ENCODE measurements at places on chromosomes 3 and 15.
A peak's percentile ranks its signal among the peaks of the same experiment; 100 is the strongest.

GRCh38 chr3:110327870-110328269 lies 743.7 kb upstream of the NECTIN3 start:
- peak; percentile 38 for DNase-seq

DNA sequence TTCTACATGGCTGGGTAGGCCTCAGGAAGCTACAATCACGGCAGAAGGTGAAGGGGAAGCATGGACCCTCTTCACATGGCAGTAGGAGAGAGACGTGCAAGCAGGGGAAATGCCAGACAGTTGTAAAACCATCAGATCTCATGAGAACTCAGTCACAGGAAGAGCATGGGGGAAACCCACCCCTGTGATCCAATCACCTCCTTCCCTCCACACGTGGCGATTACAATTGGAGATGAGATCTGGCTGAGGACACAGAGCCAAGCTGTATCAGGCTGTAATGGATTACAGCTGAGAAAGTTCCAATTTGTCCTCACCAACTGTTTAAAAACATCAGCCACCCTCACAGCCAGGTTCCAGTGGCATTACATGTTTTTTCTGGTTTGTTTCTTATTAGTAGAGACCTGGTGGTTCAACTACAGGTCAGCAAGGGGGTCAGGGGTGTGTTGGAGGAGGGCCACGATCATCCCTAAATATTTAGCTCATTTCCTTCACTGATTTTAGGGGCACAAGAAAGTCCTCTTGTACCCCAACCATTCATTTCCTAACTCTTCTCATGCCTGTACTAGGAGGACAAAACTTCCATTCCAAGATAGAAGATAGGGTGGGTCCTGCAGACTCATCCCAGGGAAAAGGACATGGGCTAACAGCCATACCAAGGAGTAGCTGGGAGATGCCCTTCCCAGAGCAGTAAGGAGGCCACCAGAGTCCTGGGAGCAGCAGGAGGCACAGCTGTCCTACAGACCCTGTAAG lies 54.4 kb downstream of the ANXA2 start:
- peak; percentile 55 for DNase-seq

DNA sequence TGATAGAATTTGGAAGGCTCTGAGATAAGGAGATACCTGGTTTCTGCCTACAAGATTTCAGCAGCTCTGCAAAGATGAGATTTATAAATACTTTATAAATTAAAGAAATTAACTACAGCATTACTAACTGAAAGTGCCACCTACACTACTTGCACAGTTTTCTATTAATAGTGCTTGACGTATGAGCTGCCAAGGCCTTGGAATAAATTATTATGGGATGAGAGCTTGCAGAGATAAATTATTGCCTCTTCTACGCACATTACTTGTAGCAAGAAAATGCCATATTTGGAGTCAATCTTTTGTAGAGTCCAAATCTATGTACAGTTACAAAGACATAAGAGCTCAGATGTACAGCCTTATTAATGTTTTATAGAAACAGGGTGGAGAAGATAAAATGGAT lies 89.1 kb downstream of the BCHE start:
- DNase-seq, result no peak

- DNase-seq, result no peak
These were observed 56.7 kb upstream of the HACD2 start for GRCh38 chr3:123641505-123641904.

GRCh38 chr15:72331021-72331420 lies 11.1 kb upstream of the CELF6 start:
- DNase-seq, result no peak

GRCh38 chr3:71625676-71626075 lies 42.1 kb upstream of the FOXP1 start:
- no peak for DNase-seq

GRCh38 chr3:183980403-183980802 lies 37.3 kb downstream of the ABCC5 start:
- peak; percentile 80 for DNase-seq

- DNase-seq, result no peak
These were observed 52.5 kb downstream of the ADCY5 start for GRCh38 chr3:123396171-123397049.

- DNase-seq, result no peak
These were observed 11.5 kb upstream of the RTP1 start for GRCh38 chr3:187185759-187186158.

DNA sequence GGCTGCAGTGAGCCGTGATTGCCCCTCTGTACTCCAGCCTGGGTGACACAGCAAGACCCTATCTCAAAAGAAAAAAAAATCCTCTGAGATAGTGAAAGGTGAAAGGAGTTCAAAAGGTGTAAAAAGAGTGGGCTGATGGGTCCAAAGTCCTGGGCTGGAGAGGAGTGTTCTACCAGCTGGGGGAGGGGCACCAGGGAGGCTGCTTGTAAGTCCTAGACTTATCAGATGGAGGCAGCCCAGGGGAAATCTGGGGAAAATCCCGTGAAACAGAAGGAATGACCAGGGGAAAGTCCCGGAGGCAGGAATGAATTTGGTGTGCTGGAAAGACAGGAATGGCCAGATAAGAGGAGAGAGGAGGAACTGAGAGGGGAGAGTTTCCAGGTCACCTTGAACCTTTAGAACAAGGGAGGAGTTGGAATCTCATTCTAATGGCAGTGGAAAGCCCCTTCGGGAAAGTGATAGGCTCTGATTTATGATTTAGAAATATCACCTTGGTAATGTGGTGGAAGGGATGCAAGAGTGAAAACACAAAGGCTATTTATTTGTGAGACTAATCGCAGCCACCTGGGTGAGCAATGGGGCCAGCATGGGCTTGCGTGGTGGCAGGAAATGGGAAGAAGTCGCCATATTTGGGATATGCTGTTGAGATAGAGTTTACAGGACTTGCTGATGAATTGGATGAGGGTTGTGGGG lies 23.4 kb upstream of the PPP4R2 start:
- no peak for DNase-seq

DNA sequence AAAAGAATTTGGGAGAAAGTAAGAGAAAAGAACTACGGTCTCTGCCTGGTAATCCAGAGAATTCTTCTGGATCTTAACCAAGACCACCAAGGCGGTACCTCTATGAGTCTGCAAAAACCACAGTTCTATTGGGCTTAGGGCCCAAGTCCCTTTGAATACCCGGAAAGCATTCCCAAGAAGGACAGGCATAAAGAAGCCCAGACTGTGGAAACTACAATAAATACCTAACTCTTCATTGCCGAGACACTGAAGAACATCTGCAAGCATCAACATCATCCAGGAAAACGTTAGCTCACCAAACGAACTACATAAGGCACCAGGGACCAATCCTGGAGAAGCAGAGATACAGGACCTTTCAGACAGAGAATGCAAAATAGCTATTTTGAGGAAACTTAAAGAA lies 162.3 kb upstream of the TMC3 start:
- DNase-seq, result no peak

- DNase-seq, result peak; percentile 94
These were observed 64.0 kb upstream of the DGKG start for GRCh38 chr3:186425788-186426730.

DNA sequence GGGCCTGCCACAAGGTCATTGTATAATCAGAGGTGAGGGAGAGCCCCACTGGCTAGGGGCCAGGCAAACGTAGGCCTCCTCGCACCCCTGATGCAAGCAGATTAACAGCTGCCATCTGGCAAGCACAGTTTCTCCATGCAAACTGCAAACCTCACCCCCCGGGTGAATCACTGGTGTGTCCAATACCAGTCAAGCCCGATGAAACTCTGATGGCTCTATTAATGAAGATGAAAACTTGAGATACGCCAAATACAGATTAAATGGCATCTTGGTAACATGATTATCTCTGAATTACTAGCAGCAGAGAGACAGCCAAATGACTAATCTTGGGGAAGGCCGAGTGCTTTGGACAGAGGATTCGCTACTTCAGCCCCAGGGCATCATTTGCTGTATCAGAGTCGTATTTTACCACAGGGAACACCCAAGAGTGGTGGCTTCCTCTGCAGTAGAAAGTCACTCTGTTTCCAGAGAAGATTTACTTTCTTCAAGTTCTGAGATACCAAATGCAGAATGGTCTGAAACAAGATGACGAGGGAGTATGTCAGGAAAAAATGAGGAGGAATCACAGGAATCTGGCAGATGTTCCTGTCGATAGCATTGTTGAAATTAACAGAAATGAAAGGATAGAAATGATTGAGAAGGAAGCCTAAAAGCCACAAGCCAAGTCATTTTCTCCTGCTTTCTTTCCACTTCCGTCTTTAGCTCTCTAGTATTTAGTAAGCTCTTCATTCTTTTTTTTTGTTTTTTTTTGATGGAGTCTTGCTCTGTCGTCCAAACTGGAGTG lies 96.2 kb upstream of the NR2F2 start:
- DNase-seq, result peak; percentile 70

Measured in iris pigment epithelial cell (primary cell).